ENCODE measurements at places on chromosomes 3 and 15.

GRCh38 chr3:99696497-99696896, 58.1 kb downstream of the COL8A1 start:
- peak; percentile 31 for ATAC-seq

- no peak for ATAC-seq
These were observed 538.8 kb downstream of the MCTP2 start for GRCh38 chr15:94770199-94770598.

GRCh38 chr3:156626104-156626503, 48.3 kb upstream of the TIPARP start:
- no peak for ATAC-seq

DNA sequence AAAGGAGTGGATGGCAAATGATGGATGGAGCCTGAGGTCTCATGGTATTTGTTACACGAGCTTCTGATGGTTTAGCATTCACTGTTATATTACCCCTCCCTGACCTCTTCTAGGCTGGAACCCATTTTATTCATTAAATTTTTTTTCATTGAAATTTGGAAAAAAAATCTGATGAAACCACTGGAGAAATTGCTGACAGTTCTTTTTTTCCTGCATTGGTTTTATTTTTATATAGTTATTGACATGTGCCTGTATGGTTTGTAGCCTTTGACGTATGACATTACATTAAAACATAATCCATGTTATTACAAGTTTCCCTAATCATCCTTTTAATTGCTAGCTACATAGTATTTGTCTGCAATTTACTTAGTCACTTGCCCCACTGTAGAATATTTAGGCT, 81.8 kb downstream of the CLDN11 start:
- ATAC-seq, result no peak

GRCh38 chr3:178538056-178538455, 1.8 kb downstream of the KCNMB2 start:
- no peak for ATAC-seq

DNA sequence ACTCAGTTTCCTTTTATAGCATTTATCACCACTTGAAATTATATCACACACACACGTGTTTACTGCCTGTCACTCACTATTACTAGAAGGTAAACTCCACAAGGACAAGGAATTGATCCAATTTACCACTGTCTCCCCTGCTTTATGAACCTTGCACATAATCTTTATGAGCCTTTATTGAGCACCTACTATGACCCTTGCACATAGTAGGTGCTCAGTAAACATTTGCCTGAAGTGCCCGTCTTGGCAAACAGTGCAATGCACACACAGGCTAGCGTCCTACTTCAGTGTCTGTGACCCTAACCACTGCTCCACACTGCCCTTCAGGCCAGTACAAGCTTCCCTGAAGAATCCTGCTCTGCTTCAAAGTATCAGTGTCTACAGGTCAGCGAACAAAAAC, 237.7 kb upstream of the TMC3 start:
- no peak for ATAC-seq

DNA sequence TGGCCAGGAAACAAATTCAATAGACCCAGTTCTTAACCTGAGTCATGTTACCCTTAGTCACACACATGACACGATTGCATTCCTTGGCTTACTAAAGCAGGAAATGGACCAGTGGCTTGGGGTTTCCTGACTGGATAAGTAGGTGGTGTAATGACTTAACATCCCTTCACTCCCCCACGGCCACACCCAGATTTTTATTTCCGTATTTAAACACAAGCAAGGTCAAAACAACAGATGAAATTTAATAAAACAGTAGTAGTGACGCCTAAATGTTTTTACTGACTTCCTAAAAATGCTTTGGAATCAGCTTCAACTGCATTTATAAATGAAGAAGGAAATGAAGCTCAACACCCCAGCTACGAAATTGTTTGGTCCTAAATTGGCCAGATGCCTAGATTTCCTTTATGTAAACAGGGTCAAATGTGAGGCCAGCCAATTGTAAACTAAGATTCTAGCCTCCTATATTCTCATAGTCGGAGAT, 324.3 kb downstream of the CHST2 start:
- ATAC-seq, result no peak

DNA sequence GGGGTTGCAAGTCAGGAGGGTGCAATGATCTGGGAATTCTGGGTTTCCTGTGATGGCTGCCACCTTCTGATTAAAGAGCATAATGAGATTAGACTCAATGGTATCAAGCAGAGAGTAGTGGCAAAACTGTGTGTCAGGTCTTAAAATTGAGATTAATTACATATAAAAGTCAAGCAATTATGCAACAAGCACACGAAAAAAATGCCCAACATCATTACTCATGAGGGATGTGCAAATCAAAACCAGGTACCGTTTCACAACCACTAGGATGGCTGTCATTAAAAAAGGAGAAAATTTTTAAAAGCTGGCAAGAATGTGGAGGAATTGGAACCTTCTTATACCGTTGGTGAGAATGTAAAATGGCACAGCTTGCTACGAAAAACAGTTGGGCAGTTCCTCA, 205.0 kb downstream of the OSBPL10 start:
- no peak for ATAC-seq

DNA sequence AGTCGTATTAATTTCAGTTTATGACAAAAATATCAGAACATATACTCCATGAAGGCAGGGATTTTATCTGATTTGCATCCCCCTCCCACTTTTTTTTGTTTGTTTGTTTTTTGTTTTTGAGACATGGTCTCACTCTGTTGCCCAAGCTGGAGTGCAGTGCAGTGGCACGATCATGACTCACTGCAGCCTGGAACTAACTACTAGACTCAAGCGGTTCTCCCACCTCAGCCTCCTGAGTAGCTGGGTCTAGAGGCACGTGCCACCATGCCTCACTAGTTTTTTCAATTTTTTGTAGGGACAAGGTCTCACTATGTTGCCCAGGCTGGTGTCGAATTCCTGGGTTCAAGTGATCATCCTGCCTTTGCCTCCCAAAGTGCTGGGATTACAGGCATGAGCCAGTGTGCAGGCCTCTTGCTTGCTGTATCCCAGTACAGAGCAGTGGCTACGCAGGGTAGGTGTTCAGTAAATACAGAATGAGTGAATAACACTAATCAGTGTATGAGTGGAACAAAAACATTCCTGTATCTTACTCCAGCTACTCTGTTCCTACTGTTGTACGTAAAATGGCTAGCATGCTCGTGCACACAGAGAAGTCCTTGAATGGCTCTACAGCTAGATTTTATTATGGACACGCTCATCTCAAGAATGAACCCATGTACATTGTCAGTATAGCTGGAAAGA, 272.4 kb downstream of the FOXP1 start:
- no peak for ATAC-seq

DNA sequence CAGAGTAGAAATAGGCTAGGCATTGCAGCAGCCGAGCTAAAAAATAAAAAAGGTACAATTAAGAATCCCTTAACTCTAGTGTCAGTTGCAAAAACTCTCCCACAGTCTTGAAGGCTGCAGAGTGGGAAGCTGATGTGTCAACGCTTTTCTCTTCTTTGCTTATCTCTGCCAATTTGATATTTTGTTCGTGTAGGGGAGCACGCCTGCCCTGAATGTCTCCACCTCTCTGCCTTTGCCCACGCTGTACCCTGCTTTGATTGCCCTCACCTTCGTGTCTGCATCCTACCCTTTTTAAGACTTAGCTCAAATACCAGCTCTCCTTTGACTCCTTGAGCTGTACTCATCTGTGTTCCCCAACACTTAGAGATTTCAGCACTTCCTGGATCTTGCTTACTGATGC, 155.4 kb upstream of the CADPS start:
- no peak for ATAC-seq

DNA sequence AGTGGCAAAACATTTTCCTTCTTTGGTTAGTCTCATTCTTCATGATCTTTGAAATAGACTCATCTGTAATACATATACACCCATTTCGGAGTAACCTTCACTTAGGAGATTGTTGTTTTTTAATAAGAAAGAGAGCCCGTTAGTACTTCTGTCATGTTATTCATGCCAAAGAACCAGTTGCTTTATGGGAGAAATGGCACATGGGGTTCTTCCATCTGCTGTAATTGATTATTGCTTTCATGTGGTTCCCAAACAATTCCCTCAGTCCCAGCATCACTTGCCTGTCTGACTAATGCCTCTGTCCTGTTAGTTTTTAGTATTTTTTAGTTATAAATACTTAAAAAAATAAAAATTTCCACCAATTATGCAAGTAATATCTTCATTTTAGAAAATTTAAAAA, 33.8 kb upstream of the FAH start:
- no peak for ATAC-seq

- peak; percentile 3 for ATAC-seq
These were observed 40.4 kb upstream of the SKOR1 start for GRCh38 chr15:67784856-67785430.

GRCh38 chr15:95559875-95560394, 770.6 kb upstream of the NR2F2 start:
- ATAC-seq, result no peak

DNA sequence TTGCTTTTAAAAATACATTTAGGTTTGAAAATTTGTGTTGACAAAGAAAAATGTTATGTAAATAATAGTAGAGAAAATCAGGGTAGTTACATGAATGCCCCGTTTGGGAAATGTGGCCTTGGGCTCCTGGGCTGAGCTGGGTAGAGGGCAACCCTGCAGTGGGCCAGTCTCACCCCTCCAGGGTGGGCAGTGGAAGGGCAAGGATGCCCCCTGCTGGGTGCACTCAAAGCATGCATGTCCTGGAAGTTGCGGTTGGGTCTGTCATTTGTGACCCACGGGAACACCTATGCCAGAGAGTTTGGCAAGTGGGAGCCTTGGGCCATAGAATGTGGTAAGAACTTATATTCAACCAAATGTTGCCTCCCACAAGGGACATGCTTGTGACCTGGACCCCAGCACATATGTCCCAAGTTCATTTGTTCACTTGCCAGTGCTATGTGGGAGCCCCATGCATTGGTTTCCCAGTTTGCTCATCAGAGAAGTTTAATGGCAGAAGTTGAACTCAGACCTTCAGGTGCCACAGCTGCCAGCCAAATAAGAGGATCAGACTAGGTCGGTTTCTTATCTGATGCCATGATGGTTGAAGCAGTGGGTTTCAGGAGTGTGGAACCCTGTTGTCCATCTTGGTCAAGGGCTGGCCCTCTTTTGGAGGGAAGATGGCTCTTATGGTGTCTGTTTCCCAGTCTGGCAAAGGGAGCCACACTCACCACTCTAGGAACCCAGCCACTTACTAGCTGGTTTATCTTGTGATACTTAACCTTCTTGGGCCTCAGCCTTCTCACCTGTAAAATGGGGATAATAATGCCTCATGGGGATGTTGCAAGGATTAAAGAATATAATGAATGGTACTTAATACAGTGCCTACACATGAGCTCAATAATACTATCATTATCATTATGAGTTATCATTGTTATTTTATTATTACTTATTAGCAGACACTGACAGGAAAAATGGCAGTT, 2.5 kb upstream of the PLCB2 start:
- ATAC-seq, result no peak

- ATAC-seq, result no peak
These were observed 601.6 kb downstream of the UNC13C start for GRCh38 chr15:54579855-54580254.

- peak; percentile 10 for ATAC-seq
These were observed 15.1 kb downstream of the CCDC33 start for GRCh38 chr15:74251131-74251811.

DNA sequence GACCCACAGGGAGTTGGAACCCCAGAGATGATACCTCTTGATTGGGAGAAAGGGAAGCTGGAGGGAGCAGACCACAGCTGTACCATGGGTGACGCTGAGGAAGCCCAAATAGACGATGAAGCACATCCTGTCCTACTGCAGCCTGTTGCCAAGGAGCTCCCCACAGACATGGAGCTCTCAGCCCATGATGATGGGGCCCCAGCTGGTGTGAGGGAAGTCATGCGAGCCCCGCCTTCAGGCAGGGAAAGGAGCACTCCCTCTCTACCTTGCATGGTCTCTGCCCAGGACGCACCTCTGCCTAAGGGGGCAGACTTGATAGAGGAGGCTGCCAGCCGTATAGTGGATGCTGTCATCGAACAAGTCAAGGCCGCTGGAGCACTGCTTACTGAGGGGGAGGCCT, 201.1 kb downstream of the AKAP13 start:
- ATAC-seq, result peak; percentile 22

GRCh38 chr3:35645189-35645588, 5.9 kb downstream of the ARPP21 start:
- ATAC-seq, result no peak

GRCh38 chr3:150469031-150469930, 61.2 kb downstream of the TSC22D2 start:
- ATAC-seq, result no peak

DNA sequence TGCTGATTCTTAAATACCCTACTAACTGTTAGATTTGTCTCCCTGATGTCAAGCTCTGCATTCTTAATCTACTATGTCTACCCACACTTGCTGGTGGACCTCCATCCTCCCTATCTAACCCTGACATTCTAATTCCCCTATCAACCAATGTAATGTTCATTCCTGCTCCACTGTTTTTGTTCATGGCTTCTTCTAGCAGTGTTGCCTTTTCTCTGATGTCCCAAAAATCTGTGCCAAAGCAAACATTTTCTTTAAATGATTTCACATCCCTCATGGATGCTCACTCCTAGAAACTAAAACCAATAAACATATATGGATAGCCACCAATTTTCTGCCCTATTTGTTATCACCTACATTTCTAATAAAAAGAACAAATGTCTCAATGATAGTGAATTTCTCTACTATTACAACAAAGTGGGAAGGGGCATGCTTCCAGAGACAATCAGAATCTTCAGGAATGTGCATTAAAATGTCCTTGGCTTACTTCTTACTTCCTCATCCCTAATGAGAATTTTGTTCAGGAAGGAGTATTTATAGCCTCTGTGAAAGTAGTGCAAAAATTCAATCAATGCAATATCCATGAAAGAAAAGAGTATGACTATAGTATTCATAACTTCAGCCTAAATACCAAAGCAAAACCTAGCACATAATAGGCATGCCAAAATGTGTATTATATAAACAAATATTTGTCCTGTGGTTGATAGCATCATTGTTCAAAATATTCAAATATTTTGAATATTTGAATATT, 273.3 kb downstream of the ZNF385D start:
- no peak for ATAC-seq

- ATAC-seq, result no peak
These were observed 16.3 kb downstream of the CACNA2D2 start for GRCh38 chr3:50487181-50487580.

DNA sequence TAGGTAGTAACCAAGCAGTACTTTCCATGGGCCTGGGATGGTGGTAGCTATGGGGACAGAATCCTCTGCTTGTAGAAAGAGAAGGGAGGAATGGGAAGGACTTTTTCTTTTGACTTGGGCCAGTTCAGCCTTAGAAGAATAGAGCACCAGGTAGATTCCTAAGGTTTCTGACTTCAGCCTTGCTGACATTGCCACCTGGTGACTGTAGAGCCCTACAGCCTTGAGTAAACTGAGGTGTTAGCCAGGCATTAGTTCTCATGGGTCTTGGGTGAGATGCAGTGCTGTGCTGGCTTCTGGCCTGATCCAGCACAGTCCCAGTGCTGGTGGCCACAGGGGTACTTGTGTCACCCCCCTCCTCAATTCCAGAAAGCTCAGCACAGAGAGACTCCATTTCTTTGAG, 171.1 kb downstream of the ZBBX start:
- ATAC-seq, result peak; percentile 36

- no peak for ATAC-seq
These were observed 190.5 kb upstream of the CMC1 start for GRCh38 chr3:28050885-28051284.

GRCh38 chr15:59372352-59373211, at the start of gene MYO1E:
TSS of gene MYO1E (minus strand) at chr15:59372871. CDS start at chr15:59372500, 371 bp downstream.
- peak; percentile 79 for ATAC-seq

All from stimulated activated memory B cell treated with anti-CD40 and anti-IgM and Interleukin-4, amounts not matched to agents 10 μg/mL and 1 μg/mL and 100 μg/mL, for 72 hours (primary cell).